ENCODE measurements at places on chromosomes 5 and 9.

DNA sequence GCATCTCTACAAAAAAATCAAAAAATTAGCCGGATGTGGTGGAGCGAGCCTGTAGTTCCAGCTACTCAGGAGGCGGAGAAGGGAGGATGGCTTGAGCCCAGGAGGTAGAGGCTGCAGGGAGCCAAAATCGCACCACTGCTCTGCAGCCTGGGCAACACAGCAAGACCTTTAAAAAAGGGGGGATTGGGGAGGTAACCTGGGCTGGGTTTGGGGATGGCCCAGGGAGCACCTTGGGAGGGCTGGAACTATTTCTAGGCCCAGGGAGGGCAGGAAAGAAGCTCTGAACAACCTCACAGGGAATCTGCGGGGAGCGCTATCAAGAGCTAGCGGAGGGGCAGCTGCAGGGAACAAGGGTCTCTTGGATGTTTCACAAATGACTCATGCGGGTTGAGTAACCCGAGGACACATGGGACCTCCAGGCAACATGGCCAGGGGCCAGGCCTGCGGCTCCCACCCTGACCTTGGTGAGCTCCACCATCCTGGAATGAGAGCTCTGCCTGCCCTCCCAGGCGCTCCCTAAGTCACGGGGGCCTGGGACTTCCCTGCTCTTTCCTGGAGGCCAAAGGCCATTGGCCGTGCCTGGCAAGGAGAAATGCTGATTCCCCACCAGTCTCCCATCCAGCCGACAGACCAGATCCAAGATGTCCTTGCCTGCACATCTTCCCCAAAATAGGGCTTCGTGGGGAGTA, 23.4 kb downstream of the SARDH start:
- DNase-seq, result no peak

DNA sequence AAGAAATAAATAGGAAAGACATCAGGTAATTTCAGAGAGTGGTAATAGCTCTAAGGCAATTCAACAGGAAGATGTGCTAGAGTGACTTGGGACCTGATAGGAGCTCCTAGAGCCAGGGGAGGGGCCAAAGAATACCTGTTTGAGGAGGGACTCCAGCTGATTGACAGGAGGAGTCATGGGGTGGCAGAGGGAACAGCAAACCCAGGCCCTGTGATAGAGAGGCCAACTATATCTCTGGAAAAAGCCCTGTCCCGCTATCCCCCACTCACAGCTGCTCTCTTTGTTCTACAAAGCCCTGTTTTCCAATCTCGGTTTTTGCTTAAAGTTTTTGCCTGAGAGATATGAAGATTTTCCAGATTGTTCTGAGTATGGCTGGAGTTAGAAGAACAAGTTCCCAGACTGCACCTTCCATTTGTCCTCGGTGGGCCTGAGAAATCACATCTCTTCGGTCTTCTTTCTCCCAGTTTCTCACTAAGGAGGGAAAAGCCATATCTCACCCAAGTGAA, 9.0 kb upstream of the NSD1 start:
- DNase-seq, result no peak

- no peak for DNase-seq
Measured at GRCh38 chr5:98433673-98434072, 339.8 kb upstream of the RGMB start.

DNA sequence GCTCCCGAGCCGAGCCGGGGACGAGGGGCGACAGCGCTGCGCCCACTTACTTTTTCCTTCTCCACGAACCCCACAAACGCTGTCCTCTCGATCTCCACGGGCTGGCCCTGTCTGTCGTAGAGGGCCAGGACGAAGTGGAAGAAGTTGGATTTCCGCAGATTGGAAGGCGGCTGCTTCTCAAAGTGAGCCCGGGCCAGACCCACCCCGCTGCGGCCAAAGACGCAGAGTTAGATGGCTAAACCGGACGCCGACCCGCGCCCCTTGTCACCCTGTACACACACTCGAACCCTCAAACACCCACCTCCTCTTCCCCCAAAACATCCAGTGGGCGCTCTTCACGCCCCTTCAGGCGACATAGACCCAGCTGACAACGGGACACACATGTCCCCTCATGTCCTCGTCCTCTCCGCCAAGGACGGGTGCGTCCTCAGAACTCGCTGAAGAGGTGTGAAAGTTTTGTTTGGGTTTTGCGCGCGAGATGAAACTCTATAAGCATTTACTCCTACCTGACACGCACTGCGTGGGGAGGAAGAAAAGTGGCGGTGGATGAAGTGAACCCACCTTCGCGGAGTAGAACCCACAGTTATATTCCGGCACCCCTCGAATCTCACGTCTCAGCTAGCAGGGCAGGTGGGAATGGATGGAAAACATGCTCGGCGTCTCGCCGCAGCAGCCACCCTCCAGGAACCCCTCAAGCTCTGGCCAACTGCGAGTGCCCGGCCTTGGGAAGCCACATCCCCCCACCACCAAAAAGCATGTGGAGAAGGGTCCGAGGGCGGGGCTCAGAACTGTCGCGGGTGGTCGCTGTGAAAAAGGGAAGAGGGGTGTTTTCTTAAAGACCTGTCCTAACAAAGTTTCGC, 2.6 kb downstream of the EBF1 start:
- DNase-seq, result no peak

DNA sequence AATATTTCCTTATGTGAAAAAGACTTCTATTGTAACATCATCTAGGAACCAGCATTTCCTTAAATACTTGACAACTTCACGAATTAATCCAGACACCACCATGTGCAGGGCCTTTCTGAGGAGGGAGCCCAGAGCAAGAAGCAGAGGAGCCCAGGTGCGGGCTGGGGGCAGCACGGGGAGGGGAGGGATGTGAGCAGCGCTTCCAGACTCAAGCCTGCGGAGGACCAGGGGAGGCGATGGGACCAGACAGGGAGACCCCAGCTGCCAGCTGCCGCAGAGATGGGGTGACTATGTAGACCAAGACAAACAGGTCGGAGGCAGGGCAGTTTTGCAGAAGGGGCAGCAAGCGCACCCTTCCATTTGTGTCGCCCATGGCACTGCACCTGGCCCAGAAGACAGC, 596.1 kb downstream of the IRX1 start:
- DNase-seq, result no peak

DNA sequence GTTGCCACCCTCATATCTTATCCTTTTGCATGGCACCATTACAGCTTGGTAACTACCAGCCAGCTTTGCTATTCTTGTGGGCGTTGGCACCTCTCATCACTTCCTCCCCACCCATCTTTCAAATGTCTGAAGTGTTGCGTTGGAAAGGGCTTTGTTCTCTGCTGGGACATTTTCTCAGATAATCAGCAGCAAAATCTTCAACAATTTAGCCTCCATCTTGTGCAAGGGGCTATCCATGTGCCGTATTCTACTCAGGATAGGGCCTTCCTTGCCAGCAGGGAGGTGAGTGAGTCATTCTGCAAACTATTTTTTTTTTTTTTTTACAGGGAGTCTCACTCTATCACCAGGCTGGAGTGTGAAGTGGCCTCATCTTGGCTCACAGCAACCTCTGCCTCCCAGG, 62.1 kb upstream of the NUDT12 start:
- DNase-seq, result no peak

DNA sequence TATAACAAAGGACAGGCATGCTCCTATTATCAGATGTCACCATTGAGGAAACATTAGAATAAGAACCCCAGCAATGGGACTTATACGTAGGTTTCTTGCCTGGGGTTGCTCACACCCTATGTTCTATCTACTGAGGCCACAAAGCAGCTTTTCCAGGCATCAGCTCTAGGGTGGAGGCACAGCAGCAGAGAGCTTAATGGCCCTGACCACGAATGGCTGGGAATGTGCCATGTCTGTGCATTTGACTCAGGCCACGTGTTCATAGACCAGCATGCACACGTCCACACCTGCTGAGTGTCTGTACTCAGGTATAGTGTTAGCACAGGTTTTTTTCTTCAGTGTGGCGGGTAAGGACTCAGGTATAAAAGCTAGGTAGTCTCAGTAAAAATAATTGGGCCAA, 129.4 kb downstream of the AOPEP start:
- no peak for DNase-seq

DNA sequence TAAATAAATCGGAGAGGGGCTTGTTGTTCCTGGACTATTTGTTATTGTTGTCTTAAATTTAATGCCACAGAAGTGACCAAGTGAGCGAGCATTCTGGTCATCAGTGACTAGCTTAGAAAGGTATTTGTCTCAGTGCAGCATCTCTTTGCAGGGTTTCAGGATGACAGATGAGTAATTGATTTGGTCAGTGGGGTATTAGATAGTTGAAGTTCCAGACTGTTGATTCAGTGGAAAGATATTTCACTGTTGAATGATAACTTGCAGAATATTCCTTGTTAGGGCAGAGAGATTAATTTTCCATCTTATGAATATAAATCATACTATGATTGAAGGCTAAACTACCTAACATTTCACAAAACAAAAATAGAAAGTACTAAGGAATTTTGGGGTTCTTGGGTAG, 122.4 kb downstream of the TRIO start:
- no peak for DNase-seq

- DNase-seq, result no peak
Measured at GRCh38 chr5:756171-756570, 28.4 kb downstream of the ZDHHC11B start.

DNA sequence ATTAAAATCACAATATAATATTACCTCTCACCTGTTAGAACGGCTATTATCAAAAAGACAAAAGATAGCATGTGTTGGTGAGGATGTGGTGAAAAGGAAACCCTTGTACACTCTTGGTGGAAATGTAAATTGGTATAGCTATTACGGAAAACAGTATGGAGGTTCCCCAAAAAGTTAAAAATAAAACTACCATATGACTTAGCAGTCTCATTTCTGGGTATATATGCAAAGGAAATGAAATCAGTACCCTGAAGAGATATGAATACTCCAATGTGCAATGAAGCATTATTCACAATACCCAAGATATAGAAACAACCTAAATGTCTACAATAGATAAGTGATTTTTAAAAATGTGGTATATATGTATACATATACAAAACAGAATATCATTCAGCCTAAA, 199.9 kb downstream of the SNX18 start:
- DNase-seq, result no peak

GRCh38 chr5:82287625-82288024, 9.5 kb upstream of the RPS23 start:
- no peak for DNase-seq

- no peak for DNase-seq
Measured at GRCh38 chr5:72885824-72886223, 69.4 kb downstream of the TNPO1 start.

GRCh38 chr5:45402804-45403455, 293.2 kb downstream of the HCN1 start:
- no peak for DNase-seq

GRCh38 chr5:73031839-73032238, 76.0 kb downstream of the FCHO2 start:
- peak; percentile 35 for DNase-seq

- no peak for DNase-seq
Measured at GRCh38 chr9:122785269-122785668, 3.5 kb upstream of the OR5C1 start.

- no peak for DNase-seq
Measured at GRCh38 chr9:3756071-3756470, 230.3 kb upstream of the RFX3 start.

DNA sequence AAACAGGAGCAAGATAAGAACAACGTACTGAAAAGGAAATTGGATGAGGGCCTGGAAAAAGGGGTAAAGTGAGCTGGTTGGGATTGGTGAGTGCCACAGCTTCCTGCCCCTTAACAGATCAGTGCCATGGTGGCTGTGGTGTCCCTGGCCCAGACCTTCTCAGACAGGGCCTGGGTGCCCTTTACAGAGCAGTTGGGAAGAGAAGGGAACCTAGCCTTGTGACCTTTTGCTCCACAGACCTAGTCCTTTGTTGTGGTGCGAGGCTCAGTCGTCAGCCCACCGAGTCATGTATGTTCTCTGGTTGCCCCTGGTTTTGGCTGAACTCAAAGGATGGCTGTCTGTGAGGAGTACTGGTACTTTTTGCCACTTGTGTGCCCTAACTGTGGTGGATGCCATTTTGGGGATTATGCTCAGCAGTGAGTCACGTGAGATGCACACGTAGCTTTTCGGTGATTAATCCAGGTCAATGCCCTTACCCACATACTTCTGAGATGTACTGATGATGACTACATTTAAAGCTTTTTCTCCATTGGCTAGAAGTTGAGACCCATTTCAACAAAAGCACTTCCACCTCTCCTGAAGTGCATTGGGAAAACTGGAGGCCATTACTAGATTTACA, 48.4 kb downstream of the EXOSC2 start:
- no peak for DNase-seq

DNA sequence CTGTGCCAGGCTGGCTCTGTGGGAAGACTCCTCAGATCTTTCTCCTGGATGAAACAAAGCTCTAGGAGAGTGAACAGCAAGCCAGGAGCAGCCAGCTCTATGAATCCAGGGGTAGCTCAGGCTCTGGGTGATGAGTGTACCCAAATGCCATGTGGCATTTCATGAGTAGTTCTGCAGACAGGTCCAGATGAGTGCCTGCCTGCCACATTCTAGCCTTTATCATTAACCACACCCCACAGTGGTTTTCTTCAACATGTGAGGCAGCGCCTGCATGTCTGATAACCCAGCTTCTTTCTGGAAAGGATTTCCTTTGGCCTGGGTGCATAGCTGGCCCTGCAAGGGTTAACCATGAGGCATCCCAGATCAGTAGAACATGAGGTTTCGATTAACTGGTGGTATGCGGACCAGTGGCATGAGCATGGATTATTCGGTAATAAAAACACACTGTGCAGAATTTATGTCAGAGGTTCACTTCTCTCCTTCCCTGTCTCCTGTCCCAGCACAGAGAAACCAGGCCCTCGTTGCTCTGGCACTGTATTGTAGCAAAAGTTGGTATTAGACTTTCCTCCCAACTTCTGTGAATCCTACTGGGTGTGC, 381.9 kb upstream of the ZNF462 start:
- no peak for DNase-seq

DNA sequence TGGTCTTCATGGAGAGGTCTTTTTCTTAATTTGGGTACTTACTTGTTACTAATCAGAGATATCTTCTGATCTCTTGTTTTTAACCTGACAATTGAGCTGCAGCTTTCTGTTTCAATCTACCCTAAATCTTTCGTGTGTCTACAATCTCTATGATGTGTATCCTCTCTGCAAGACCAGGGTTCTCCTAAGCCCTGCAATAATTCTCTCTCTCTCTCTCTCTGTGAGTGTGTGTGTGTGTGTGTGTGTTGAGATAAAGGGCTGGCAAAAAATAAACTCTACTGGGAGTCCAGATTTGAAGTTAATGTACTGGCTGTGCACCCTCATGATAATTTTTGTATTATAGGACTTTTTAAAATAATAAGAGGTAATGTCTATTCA, 57.8 kb upstream of the FBXL7 start:
- DNase-seq, result no peak

All from hematopoietic multipotent progenitor cell treated with erythropoietin and hydrocortisone succinate and interleukin-3 and kit ligand, for 15 days (in vitro differentiated cells).